ENCODE measurements at places on chromosomes 1 and 21.
A peak's percentile ranks its signal among the peaks of the same experiment; 100 is the strongest.

DNA sequence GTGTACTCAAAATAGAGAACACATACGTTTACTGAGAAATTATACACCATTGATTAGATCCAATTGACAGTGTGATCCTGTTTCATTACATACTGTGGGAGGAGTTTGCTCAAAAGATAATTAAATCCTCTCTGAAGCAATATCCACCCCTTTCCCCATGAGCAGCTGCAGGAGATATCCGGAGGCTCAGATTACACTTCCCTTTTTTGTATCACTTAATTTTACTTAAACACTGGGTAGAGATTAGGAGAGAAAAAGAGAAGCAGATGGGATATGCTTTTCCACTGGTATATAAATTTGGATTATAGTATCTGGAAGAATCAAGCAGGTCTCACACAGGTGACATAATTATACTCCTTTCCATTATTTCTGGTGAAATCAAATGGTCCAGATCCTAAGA is 333.3 kb upstream of the ZRANB2 start:
- DNase-seq = no peak

- no peak for DNase-seq
Measured at GRCh38 chr1:206573319-206573718, 38.9 kb downstream of the EIF2D start.

DNA sequence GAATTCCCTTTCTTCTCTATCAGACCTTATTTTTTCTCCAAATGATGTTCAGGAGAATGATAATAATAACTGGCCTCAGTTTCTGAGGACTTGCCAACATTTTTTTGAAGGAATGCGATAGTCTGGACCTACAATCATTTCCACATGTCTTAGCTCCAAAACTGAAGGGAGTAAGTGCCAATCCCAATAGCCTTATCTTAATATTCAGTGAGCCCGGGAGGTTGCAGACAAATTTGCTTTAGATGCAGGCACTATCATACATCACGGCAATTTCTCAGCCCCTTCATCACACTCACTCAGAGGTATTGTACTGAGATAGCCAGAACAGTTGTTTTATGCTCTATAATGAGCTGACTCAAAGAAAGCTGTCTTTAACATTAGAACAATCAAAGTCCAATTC is 796.9 kb downstream of the ADGRL2 start:
- no peak for DNase-seq

- DNase-seq = peak; percentile 47
Measured at GRCh38 chr1:94926126-94926914, 590 bp downstream of the CNN3 start.

DNA sequence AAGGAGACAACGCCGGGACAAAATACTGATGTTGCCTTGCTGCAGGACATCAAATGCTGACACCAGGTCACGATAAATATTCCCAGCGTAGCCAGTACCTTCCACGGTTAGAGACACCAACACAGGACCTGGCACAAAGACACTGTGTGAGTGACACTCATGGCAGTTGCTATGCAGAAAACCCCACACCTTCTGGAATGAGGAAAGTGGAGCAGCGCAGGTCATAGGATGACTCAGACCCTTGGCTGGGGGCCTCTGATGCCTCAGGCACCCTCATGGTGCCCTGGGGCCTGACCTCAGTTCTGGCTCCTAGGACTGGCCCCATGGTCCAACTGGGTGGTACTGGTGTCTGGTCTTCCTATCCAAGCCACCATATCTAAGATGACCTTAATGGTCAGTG is 7.0 kb downstream of the DCST2 start:
- no peak for DNase-seq

GRCh38 chr1:229843627-229844238 is 217.7 kb downstream of the URB2 start:
- no peak for DNase-seq

DNA sequence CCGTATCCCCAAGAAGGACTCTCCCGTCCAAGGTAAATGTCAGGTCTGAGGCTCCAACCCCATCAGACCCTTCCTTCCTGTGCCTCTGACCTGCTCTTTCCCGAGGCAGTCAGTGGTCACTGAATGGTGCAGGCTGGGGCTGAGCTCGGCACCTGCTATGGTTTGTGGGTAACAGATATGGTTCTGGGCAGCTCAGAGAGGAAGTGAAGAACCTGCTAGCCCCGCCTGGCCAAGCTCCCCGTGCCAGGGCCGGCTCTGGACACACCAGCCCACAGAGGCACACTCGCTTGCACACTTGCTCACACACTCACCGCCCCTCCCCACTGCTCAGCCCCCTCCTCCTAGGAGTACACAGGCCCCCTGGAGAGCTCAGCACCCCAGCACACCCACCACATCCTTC is 16.4 kb downstream of the NCMAP start:
- no peak for DNase-seq

DNA sequence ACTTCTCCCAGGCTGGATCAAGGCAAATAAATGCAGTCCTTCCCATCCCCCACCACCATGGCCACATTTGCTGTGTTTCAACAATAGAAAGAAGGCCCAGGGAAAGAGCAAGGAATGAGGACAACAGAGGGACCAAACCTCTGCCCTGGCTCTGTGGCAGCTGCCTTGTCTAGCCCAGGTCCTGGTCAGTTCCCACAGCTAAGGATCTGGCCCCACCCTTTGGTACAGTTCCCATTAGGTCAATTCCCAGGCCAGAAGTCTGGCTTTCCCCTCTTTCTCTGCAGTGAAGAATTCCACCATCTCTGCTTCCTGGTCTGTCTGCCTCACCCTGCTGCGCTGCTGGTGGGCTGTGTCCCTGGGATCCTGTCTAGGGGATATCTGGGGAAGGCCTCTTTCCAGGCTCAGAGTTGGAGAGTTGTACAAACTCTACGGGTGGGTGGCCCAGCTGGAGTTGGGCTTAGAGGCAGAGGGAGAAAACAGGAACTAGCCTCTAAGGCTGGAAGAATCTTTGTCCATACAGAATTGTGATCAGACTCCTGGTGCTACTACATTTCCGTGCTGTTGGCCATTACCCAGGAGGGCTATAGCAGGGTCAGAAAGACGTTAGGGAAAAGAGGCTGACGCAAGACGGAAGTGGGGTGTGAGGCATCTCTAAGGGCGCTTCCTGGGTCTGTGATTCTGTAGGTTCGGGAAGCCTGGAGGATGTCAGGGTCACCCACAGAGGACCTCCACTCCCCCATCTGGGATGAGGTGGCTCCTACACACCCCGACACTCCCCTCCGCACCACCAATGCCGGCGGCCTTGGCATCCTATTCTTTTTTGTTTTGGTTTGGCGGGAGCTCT is 953 bp upstream of the NDUFS2 start:
- no peak for DNase-seq

DNA sequence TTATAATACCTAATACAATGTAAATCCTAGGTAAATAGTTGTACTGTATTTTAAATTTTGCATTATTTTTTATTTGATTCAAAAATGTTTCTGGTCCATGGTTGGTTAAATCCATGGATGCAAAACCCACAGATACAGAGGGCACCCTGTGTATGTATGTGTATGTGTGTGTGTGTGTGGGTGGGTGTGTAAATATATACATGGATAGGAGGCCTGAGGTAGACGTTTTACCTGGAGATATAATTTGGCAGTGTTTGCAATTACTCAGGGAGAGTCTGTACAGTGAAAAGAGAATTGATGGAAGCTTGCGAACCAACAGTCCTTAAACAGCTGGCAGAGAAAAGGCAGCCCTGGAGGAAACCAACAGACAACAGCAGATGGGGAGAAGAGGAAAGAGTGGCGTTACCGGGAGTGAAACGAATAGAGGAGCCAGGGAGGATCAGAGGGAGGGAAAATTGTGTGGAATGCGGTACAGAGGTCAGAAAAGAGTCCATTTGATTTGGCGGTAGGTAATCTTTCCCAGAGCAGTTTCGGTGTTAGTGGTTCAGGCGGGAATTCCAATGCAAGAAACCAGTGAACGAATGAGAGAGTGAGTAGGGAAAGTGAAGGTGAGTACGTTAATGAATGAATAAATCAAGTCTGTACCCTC is 47.9 kb upstream of the NBL1 start:
- no peak for DNase-seq

DNA sequence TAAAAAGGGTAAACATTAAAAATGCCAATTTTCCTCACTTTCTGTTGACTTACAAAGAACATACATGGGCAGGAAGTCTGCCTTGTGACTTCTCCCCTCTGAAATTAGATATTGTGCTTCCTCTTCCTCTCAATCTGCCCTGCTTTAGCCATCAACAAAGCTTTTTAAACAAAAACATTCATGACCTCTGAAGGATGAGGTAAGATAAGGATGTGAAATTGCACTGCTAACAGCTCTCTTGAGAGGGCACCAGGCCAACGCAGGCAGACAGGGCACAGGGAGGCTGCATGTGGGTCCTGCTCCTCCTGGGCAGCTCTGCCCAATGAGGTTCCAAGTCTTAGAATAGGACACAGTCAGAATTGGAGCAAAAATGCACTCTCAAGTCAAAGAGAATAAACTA is 62.1 kb downstream of the DEGS1 start:
- DNase-seq = peak; percentile 24

DNA sequence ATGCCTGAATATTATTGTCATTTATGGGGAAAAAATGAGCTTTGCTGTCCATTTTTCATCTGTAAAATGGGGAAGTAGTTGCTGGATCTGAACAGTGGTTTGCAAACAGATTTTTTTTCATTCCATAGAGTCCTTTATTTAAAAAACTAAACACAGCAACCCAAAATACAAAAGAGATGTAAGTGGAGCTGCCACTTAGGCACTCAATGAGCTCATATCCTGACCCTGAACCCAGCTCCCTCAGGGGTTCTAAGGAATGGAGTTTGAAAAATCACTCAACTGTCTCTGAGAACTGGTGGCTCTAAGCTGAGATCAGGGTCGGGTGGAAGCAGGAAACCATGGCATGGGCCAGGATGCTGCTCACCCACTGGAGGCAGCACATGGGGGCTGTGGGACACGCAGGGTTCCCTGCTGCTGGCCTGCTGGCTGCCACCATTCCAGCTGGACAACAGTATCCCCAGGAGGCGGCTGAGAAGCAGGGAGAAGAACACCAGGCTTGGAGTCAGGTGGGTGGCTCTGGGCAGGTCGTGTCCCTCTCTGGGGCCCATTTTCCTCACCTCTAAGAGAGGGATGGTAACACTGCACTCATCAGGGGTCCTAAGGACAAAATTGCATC is 9.6 kb upstream of the ECE1 start:
- DNase-seq = no peak

DNA sequence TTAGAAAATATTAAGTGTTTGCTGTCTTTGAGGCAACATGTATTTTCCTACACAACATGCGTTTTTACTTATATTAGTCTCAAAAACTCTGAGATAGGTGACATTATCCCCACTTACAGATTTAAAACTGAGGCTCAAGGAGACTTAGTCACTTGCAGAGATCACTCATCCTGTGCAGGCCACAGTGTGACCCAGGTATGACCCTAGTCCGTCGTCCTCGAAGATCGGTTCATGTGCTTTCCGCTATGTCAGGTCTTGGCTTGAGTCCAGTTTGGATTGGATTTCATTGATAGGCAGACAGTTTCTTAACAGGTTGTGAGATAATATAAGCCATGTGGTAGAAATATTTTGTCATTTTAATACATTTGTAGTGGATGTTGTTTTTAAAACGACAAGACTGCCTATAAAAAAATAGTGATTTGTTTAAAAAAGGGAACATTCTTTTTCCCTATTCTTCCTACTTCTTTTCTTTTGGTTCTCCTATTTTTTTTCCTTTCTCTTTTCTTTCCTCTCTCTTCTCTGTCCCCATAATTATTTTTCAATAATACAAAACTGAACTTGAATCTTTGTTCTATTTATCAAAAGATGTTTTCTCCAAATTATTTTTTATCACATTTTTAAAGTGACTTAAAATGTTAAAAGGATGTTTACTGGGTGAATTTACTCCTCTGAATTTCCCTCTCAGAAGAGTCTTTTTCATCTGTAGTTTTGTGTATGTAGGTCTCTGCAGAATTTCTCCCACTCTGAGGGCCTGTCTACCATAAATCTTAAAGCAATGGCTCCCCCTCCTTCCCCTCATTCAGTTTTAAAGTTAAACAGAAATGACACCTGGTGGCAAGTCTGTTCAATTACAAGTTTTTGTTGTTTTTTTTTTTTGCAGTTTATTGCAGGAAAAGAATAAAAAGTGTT is 81.8 kb downstream of the PHTF1 start:
- no peak for DNase-seq

DNA sequence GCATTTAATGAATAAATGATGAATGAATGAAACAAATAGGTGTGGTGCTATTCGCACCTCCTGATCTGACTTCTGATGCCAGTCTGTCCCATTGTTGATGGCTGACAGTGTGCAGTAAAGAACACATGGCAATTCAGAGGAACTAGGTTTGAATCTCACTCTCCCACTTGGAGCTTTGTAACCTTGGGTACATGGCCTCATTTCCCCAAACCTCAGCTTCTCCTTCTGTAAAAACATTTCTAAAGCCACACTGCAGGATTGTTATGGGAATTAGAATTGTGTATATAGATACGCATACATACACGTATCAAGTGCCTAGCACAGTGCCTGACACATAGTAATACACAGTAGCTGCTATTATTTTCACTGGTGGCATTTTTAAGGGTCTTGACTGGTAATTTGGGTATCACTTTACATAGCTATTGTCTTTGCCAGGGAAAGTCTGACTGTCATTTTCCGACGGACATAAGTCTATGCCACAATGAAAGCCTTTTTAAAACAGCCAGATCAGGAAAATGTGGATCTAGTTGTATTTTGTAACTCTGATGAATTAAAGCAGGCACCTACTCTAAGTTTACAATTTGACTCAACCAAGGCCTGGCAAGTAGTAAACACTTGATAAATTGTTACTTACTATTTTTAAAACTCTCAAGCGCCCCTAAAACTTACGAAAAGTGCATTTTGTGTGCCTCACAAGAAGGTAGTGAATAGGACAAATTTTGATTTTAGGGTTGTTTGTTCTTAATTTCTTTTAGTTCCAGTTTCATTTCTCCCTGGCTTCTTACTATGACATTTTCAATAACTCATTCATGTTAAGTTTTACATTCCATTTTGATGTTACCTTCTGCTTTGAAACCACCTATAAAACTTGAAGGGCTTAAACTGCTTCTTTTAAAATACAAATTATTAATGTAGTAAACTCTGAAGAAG is 164.4 kb downstream of the SDCCAG8 start:
- no peak for DNase-seq

DNA sequence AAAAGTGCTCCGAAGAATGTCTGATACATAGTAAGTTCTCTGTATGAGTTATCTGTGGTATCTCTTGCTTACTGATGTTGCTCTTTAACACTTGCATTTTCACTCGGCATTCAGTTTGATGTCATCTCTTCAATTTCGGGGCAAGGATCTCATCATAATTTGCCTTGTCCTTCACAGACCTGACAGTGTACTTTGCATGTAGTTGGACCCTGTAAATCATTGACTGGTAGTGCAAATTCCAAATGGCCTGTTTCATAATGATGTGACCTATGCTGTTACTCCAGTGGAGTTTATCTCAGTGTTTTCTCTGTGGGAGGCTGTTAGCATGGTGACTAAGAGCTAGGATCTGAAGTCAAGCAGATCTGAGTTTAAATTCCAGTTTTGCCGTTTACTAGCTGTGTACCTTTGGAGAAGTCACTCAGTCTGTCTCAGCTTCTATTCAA is 34.2 kb upstream of the ABCD3 start:
- DNase-seq = no peak

- peak; percentile 63 for DNase-seq
Measured at GRCh38 chr1:39672551-39672947, 642 bp upstream of the NT5C1A start.

GRCh38 chr1:184965944-184966860 is 8.1 kb downstream of the NIBAN1 start:
- no peak for DNase-seq

All from activated T-cell treated with anti-CD3 and anti-CD28 coated beads, Interleukin-2, amount 50 U/mL, for 1 hour (primary cell).